ENCODE measurements at places on chromosomes 6 and 20.

DNA sequence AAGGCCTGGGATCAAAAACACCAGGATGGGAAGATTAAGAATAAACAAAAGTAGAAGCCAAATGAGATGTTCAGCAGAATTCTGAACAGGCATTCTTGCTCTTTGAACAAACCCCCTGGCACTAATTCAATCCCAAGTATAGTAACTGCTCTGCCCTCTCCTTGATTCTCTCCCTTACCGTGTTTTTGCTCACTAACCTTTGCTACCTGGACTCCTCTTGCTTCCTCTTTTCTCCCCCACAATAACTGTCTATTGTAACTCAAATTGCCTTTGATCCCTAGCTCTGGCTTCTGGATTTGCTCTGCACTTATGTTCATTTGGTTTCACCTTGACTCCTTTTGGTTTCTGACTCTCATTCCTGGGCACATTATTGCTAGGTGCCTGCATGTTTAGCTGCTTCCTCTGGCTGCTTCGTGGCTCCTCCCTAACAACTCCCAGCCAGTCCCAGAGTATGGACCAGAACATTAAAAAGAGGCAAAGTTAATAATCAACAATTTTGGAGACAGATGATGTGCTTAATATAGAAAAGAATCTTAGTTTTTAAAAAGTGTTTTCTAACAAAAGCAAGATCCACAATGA, 65.4 kb upstream of the PHIP start:
- DNase-seq = no peak

GRCh38 chr6:155684416-155685196, 229.0 kb upstream of the NOX3 start:
- DNase-seq = no peak

DNA sequence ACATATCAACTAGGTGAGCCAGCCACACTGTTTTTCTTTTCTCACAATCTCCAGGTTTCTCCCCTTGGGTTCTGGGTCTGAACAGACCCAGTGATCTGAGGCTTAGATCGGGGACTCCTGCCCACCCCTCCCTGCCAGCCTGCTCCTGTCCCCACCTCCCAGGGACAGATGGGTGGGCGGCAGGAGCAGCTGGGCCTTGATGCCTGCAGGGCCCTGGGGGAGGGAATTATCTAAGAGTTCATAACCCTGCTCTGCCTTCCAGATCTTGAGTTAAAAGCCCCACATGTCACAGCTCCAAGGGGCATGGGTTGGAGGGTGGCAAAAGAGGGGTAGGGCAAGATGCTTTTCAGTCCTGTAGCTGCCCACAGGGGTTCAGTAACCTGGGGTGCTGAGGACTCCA, 5.2 kb upstream of the XKR7 start:
- DNase-seq = no peak

GRCh38 chr6:52568320-52568719, 8.5 kb downstream of the TRAM2 start:
- no peak for DNase-seq

GRCh38 chr6:63058601-63059000, 152.7 kb upstream of the FKBP1C start:
- DNase-seq = no peak

DNA sequence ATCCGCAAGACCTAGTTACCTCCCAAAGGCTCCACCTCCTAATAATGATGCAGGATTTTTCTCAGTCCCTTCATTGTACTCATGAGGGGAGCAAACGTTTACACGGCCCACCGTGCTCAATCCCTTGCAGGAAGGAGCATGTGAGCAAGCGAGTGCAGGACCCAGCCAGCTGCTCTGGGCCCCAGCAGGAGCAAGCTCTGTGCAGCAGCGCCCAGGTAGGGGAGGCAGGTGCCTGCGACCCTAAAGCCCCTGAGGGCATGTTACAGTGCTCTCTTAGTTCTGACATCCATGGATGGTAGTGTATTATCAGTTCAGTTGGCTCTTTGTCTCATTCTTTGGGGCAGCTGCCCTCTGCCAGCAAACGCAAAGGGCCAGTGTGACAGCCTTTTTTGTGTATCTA, 143.4 kb downstream of the TBXT start:
- no peak for DNase-seq

GRCh38 chr6:25576919-25577318, 75.1 kb upstream of the SCGN start:
- no peak for DNase-seq

DNA sequence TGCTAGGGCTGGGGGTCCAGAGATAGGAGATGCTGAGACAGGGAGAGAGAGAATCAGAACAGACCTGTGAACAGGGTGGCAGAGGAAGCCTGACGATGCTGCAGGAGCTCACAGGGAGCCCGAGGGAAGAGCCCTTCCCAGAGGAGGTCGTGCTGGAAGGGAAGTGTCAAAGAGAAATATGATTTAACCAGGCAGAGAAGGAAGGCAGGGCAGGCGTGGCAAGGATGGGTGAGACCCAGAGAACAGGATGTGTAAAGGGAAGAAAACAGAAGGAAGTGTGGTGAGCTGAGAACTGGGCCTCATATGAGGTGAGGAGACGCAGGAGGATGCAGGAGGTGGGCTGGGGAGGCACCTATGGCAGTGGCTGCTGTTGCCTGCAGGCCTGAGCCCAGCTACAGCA, 105.6 kb downstream of the ZDHHC14 start:
- DNase-seq = peak; percentile 25

DNA sequence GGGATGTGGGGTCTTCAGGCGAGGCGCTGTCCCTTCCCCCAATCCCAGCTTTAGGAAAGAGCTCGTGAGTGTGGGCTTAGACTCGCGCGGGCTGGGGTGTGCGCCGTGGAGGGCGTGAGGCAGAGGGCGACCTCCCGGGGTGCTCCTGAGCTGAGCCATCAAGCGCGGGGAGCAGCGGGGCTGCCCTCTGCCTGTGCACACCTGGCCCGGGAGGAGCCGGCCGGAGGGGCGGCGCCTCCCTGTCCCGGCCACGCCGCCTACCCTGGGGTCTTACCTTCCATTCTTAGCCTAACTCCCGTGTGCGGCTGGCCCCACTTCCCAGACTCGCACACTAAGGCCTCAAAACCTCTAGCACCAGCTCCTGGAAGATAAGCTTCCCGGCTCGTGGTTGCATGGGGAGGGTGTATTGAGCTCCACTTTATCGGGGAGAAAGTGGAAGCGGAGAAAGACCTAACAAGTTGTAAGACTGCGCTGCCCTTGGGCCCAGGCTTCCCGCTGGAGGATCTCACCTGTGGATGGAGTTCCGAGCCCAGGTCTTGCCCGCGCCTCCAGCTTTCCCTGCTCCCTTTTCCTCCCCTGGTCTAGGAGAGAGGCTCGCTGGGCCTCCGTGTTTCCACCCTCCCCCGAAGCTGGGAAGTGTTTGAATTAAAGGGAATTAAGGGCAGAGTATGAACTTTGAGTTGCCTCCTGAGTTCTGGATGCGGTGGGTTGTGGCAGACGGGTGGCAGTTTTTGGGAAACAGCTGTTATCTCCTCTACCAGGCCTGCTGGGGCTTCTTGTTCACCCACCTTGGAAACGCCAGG, 1.2 kb downstream of the DNMT3B start:
- DNase-seq = no peak

GRCh38 chr6:144646093-144647056, 361.2 kb downstream of the UTRN start:
- no peak for DNase-seq

- no peak for DNase-seq
Observed at GRCh38 chr6:138035070-138035469, 72.1 kb downstream of the PERP start.

- no peak for DNase-seq
Observed at GRCh38 chr6:106579281-106579680, 50.0 kb downstream of the RTN4IP1 start.

- DNase-seq = no peak
Observed at GRCh38 chr6:112065426-112065986, 11.6 kb downstream of the CCN6 start.

DNA sequence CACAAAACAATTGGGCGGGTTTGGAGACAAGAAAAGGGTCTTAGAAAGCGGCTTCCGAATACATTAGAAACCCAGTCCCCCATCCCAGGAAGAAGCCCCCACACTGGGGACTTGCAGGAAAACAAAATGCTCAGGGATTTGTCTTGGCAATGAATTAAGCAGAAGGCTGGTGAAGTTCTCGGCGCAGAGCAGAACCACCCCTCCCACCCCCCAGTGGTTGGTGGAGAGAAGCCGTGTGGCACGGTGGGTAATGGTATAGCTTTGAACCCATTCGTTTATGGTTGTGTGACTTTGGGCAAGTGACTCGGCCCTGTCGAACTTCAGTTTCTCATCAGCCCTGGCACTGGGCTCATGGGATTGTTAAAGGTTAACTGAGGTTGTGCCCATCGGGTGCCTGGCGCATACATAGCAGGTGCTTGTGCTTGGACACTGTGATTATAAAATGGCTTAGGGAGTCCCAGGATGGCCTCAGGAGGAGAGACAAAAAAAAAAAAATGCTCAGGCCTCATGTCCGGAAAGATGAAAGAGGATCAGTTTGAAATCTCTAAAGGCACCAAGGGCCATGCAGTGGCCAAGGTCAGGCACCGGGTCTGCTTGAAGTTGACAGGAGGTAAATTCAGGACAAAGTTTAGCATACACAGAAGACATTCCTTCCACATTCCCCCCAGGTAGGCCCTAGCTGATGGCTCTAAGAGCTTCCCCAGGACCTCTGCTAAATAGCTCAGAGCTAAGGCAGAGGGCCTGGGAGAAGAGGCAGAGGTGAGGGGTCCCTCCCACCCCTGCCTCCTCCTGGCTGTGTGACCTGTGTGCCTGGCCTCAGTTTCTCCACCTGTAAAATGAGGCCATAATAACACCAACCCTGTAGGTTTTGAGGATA, 120.1 kb upstream of the PTPN1 start:
- no peak for DNase-seq

DNA sequence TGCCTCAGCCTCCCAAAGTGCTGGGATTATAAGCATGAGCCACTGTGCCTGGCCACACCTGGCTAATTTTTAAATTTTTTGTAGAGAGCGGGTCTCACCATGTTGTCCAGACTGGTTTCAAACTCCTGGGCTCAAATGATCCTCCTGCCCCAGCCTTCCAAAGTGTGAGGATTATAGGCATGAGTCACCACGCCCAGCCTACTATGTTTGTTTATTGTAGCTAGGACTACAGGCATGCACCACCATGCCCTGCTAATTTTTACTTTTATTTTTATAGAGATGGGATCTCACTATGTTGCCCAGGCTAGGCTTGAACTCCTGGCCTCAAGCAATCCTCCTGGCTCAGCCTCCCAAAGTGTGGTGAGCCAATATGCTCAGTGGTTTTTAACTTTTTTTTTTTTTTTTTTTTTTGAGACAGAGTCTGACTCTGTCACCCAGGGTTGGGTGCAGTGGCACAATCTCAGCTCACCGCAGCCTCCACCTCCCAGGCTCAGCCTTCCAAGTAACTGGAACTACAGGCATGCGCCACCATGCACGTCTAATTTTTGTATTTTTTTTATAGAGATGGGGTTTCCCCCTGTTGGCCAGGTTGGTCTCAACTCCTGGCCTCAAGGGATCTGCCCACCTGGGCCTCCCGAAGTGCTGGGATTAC, 12.0 kb upstream of the DDX43 start:
- DNase-seq = no peak

GRCh38 chr6:33455051-33455450, 675 bp downstream of the ZBTB9 start:
- DNase-seq = no peak
